ENCODE measurements at places on chromosomes 1 and 21.

GRCh38 chr1:36908096-36908495 lies 126.2 kb downstream of the GRIK3 start:
- DNase-seq, result no peak

GRCh38 chr1:160161965-160162705 lies 10.7 kb downstream of the ATP1A4 start:
- no peak for DNase-seq

- DNase-seq, result peak; percentile 12
Measured at GRCh38 chr1:169538998-169539871, 47.0 kb downstream of the F5 start.

- DNase-seq, result no peak
Measured at GRCh38 chr1:47837056-47837830, 159.9 kb downstream of the TRABD2B start.

GRCh38 chr1:234536741-234537140 lies 57.8 kb upstream of the TARBP1 start:
- DNase-seq, result no peak

DNA sequence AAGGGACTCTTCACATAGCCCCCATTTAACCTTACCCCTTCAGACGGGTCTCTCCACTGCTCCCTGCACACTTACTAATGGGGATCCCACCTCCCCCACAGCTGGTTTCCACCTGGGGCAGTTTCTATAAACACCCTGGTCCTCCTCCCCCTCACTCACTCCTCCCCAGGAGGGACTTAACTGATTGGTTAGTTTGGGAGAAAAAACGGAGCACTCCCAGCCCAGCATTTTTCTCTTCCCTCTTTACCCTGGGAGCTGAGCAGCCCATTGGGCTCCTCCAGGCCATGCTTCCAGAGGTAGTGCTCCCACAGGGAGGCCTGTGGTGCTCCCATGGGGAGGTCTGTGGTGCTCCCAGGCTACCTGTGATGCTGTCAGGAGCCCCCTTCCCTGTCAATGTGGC lies 93.7 kb downstream of the MIS18A start:
- DNase-seq, result no peak

DNA sequence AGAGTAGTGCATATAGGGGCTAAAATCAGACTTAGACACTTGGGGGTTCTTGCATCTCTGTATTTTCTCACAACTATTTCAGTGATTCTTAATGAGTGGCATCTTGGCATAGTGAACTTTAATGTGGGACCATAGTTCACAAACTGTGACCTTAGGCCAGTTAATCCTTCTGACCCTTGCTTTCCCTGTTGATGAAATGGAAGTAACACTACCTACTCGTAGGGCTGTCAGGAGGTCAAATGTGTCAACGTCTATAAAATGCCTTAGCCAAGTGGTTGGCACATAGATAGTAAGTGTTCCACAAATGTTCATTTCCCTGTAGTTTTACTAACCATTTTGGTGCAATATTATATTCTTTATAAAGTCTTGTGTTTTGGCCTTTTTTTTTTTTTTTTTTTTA lies 49.4 kb downstream of the DYRK1A start:
- DNase-seq, result no peak

All from AG04449 (cell line).